ENCODE measurements at places on chromosomes 4 and X.

DNA sequence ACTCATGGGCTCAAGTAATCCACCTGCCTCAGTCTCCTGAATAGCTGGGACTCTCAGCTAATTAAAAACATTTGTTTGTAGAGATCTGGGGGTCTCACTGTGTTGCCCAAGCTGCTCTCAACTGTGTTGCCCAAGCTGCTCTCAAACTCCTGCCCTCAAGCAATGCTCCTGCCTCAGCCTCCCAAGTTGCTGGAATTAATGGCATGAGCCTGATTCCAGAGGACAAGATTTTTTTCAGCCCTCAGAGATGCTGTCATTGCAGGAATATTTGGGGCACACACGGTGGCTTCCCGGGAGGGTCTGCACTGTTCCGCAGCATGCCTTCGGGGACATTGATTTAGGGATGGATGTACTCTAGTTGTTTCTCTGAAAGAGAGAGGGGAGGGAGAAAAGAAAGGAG is 49.7 kb downstream of the STK32B start:
- no peak for DNase-seq

- DNase-seq, result no peak
Observed at GRCh38 chr4:126526335-126526734, 1106.4 kb upstream of the INTU start.

DNA sequence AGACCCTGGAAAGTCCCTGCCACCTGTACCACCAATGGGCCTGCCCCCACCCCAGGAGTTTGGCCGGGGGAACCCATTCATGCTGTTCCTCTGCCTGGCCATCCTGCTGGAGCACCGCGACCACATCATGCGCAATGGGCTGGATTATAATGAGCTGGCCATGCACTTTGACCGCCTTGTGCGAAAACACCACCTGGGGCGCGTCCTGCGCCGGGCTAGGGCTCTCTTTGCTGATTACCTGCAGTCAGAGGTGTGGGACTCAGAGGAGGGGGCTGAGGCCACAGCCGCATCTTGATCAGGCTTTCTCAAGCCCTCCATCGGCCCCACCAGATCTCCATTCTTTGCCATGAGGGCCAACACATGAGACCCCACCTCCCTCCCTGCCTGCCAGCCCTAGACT is 13.6 kb upstream of the RBM3 start:
- no peak for DNase-seq

DNA sequence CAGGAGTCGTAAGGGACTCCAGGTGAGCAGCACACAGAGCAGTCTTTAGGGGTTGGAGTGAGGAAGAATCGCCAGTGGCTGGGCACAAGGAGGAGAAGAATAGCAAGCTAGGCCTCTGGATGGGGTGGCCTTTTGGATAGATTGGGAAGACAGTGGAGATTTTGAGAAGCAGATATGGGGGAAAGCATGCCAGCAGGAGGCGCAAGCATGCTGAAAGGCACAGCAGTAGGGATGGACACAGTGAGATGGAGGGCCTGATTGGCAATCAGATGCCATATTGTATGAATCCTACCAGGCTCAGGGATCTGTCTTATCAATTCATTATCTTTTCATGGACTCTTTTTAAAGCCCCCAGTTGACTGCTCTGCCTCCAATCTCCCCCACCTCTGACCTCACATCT is 60.4 kb upstream of the MAGEA4 start:
- no peak for DNase-seq

DNA sequence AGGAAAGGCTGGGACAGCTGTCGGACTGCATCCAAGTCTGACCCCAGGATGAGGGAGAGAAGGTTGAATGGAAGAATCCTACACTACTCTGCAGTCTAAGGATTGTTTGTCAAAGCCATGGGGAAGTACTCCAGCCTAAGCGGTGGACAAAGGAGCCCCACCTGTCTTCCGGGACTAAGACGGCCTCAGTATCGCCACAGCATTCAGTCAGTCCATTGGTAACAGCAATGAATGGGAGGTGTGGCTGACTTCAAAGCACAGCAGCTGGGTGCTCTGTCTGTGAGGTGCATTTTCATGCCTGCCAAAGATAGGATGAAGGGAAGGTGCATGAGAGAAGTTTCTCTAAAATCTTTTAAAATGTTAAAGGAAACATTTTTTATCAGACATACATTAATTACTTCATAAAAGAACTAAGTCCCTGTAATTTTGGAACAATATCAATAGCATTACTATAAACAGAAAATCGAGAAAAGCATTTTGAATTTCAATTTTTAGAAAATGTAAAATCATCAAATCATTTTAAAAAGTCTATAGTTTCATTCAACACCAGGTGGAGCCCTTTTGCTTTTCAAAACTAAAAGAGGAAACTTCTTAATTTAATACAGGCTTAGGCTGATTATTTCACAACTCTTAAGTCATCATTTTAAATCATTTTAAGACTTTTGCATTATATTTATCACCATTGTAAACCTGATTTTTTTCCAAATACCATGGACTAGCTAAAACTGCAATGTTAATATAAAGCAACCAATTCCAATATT is 27.6 kb upstream of the INTU start:
- no peak for DNase-seq

DNA sequence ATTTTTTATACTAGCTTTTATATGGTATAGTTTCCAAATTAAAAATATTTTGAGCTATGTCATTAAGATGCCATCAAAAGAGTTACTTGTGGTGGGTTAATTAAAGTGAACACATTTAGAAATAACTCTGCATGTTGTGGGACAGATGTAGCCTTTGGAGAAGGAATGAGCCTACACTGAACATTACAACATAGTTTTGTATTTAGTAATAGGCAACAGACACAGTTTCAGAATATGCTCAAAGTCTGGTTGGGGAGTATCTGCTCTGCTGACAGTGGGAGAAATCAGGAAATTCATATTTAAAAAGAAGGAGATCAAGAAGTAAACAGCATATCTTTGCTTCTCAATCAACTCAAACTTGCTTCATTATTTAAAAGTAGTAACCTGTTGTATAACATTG is 23.7 kb downstream of the EMCN start:
- no peak for DNase-seq

DNA sequence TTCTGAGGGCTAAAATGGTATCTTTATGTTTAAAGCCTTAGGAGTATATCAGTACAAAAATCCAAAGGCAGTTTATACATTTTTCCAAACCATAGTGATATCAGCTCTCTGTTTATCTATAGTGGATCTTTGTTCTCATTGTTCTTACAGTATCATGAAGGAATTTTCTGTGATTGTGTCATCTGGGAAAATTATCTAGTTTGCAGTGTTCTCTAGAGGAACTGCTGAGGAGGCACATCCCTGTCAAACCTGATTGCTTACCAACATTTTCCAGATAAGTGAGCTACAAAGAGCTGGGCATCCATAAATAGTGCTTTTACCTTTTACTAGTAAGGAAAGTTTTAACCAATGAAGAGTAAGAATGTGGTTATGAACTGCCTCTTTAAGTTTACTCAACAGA is 44.9 kb upstream of the SLC25A31 start:
- no peak for DNase-seq

- DNase-seq, result no peak
Observed at GRCh38 chr4:39442998-39443397, 15.7 kb downstream of the RPL9 start.
